ENCODE measurements at places on chromosomes 3 and 15. TPM values are rescaled to one million over a fixed set of nuclear protein-coding genes. Genes with fewer than 3 reads are reported as not detected.

The UROC1 gene
- not detected for polyA plus RNA-seq

The DISP2 gene
- polyA plus RNA-seq: 0.11 TPM

DNA sequence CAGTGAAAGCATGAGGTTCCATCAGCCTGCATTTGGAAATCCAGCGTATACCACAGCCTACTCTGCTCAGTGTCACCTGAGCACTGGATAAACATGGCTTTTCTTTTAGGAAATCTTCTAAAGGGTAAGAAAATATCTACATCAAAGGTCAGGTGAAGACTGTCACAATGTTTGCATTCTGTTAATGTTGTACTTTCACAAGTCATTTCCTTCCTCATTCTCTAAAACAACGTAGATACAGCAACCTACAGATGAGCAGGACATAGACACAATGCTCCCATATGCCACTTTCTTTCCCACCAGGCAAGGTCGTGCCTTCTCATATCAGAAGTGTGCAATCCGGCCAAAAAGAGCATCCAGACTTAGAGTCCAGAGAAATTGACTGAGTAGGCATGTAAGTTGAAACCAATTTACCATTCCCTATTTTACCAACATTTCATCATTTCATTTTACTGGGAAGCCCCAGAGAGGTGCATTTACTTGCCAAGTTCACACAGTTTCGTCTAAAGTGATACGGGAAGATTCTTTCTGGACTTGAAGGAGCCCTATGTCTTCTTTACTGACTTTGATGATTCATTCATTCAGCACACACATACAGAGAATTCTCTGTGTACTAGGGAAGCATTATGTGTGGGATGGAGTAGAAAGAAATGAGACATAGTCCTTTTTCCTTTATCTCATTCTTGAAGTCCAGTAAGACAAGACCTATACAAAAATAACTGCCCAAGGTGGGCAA lies 30.6 kb upstream of the LPP start:
- DNase-seq: no peak

GRCh38 chr15:48712546-48712945 lies 67.0 kb upstream of the FBN1 start:
- no peak for DNase-seq

GRCh38 chr3:139695007-139695406 lies 17.2 kb upstream of the NMNAT3 start:
- no peak for DNase-seq
